ENCODE measurements at places on chromosomes 7 and 10. TPM values are rescaled to one million over a fixed set of nuclear protein-coding genes. Genes with fewer than 3 reads are reported as not detected.

COL1A2 gene
- not detected for total RNA-seq

FRMD4A gene
- 4.5 TPM for total RNA-seq

ZFAND2A gene
- 53.6 TPM for total RNA-seq

NXPH1 gene
- not detected for total RNA-seq

ZNF736 gene
- not detected for total RNA-seq

SGCE gene
- total RNA-seq: 55.7 TPM

SFTPA2 gene
- total RNA-seq: not detected

TAS2R41 gene
- total RNA-seq: not detected

BMPER gene
- total RNA-seq: 6.3 TPM

GARIN1A gene
- total RNA-seq: 0.42 TPM

TLL2 gene
- 0.10 TPM for total RNA-seq

ERV3-1 gene
- 3.2 TPM for total RNA-seq

GPNMB gene
- 3.0 TPM for total RNA-seq

TCAF2 gene
- total RNA-seq: 0.36 TPM

NUDT13 gene
- 2.5 TPM for total RNA-seq

REPIN1 gene
- total RNA-seq: 73.2 TPM

CLRN3 gene
- not detected for total RNA-seq

TTYH3 gene
- 45.4 TPM for total RNA-seq

ITPRID1 gene
- not detected for total RNA-seq

BHLHA15 gene
- 0.45 TPM for total RNA-seq

CARD11 gene
- total RNA-seq: 1.8 TPM

FKBP9 gene
- total RNA-seq: 75.7 TPM

OPALIN gene
- total RNA-seq: not detected

GRM3 gene
- not detected for total RNA-seq

MYH16 gene
- 0.51 TPM for total RNA-seq

PYROXD2 gene
- 3.8 TPM for total RNA-seq

KCP gene
- total RNA-seq: 0.18 TPM

DYNC1I1 gene
- 0.20 TPM for total RNA-seq

ZNF503 gene
- 13.9 TPM for total RNA-seq

PRSS37 gene
- not detected for total RNA-seq

PDZD7 gene
- total RNA-seq: 0.63 TPM

OR2A42 gene
- not detected for total RNA-seq

ITGB8 gene
- 0.95 TPM for total RNA-seq

CD36 gene
- 0.06 TPM for total RNA-seq

ZC3HAV1 gene
- total RNA-seq: 27.9 TPM

PLEKHS1 gene
- 0.07 TPM for total RNA-seq

NAMPT gene
- 118 TPM for total RNA-seq

UPK3BL2 gene
- 1.9 TPM for total RNA-seq

TCERG1L gene
- not detected for total RNA-seq

SEMA3E gene
- 2.1 TPM for total RNA-seq

CYP3A7 gene
- total RNA-seq: not detected

TUBB8 gene
- total RNA-seq: not detected

UCN3 gene
- not detected for total RNA-seq

IRF5 gene
- 10.0 TPM for total RNA-seq

DLX6 gene
- not detected for total RNA-seq

MRC1 gene
- not detected for total RNA-seq

FOXP2 gene
- total RNA-seq: not detected

DEPP1 gene
- 0.81 TPM for total RNA-seq

KCNH2 gene
- 0.37 TPM for total RNA-seq

SLC18A3 gene
- not detected for total RNA-seq

KLHL7 gene
- total RNA-seq: 17.4 TPM

CFAP46 gene
- 1.1 TPM for total RNA-seq

SLC26A5 gene
- total RNA-seq: not detected

SPDYE11 gene
- not detected for total RNA-seq

Measured in A549 treated with RU486 at 1 μM for 4 hours (cell line).